Activated CD4-positive, alpha-beta T cell treated with anti-CD3 and anti-CD28 coated beads, Interleukin-2, Interleukin-4, amounts not matched to agents 100 ng/mL and 50 ng/mL, durations not matched to agents 16 hours and 8 hours (primary cell): ENCODE measurements at places on chromosomes 7 and 10.

GRCh38 chr10:92200564-92200963 lies 90.3 kb downstream of the CPEB3 start:
- no peak for DNase-seq

- DNase-seq: no peak
Measured at GRCh38 chr7:13091974-13092707, 404.7 kb downstream of the ARL4A start.

DNA sequence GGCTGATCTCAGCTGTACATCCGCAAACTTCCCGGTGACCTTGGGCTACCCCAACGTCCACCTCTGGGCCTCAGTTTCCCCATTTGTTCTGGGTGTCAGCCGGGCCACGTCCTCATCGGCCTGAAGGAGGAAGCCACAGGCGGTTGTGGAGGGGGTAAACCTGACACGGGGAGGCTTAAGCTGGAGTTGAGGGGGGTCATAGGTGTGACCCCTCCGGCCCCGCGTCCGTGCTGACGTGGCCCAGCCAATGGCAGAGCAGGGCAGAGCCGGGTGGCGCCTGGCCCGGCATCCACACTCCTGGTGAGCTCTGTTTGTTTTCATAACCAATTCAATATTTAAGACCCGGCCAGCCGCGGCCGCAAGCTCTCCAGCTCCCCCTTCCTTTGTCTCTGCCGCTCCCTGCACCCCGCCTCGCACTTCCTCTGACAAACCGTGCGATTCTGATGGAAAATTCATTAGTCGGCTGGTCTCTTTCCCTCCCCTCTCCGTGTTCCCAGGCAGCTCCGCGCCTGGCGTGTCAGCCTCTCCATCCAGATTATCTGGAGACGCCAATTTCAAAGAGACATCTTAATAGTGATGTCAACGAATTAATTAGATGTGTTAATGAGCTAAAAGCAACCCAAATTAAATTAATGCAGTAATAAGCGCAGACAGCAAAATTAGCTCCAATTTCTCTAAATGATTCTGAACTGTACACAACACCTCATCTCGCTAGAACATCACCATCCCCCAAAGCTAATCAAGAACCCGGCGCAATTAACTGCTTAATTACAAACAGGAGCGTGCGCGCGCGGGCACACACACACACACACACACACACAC lies 55.4 kb downstream of the MICALL2 start:
- DNase-seq: no peak

GRCh38 chr7:70596598-70596913 lies 535.4 kb upstream of the GALNT17 start:
- no peak for DNase-seq

DNA sequence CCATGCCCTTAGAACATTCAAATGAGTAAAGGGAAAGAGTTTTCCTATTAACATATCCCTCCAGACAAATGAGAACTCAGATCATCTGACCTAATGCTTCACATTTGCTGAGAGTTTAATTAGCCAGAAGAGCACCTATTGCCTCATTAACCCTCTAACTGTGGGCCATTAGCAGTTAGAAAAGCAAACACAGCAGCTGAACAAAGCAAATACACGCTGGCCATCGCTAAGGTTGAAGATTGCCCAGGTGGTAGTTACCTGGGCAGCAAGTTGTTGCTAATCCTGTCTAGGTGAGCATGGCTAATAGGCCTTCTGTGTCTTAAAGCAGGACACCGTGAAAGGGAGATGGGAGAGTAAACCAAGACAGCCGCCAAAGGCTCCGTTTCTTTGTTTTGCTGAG lies 49.9 kb upstream of the UCN3 start:
- DNase-seq: no peak
